SJSA1 (cell line): ENCODE measurements at places on chromosomes 3 and 15.

- peak; percentile 58 for DNase-seq
These were observed 32.7 kb downstream of the UBXN7 start for GRCh38 chr3:196399485-196399945.

GRCh38 chr15:61339516-61339915 is 110.4 kb upstream of the RORA start:
- no peak for DNase-seq

DNA sequence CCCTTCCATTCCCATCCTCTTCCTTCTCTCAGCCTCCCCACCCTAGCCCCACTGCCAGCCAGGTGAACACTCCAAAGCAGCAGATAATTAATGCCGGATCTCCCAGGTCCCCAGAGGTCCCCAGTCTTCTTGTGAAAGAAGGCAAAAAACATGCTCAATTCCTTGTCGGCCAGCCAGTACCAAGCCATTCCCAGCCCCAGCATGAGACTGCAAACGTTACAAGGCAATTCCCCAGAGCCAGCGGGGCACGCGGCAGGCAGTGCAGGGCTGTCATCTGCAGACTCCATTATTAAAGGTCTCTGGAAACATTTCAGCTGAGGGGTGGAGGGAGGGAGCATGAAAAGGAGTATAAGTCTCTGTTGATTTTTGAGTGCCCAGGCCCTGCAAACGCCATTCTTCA is 117.8 kb downstream of the XXYLT1 start:
- DNase-seq = no peak

GRCh38 chr3:162842549-162843216 is 1346.1 kb downstream of the OTOL1 start:
- no peak for DNase-seq

DNA sequence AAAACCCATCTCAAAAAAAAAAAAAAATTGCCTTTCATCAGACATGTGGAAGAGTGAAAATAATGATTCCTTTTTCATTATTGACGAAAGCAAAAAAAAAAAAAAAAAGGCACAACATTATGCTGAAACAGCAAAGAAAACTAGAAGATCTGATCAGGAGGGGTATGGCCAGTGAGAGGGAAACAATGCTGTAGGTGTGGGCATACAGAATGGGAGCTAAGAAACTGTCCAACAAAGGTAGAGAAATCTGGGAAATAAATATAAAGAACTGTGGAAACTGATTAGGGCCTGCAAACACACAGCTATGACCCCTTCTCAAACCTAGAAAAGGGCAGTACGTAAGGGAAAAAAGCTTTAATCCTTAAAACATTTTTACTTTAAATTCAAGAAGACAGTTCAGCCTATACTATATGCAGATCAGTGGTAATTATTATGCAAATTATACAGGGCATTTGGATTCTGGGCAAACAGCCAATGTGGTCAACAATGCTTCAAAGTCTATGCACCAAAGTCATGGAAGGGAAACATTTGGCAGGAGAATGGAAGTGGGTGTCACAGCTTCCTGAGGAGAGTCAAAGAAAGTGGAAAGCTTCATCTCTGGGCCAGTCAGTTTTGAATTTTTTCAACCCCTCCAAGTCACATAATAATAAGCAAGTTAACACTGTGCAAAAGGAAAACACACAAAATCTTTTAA is 68.3 kb upstream of the SLC12A8 start:
- no peak for DNase-seq

DNA sequence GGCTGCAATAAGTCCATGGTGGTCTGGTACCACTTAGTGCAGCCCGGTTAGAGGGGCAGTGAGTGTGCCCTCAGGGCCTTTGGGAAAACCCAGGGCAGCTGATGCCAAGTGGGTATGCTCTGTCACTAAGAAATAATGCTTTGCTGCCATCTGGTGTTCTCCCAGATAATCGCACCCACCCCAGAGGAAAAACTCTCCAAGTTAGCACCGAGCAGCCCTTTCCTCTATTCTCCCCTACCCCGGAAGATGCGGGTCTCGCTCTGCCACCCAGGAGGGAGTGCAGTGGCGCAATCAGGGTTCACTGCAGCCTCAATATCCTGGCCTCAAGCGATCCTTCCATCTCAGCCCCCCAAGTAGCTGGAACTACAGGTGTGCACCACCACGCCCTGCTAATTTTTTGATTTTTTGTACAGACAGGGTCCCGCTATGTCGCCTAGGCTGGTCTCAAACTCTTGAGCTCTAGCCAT is 21.3 kb upstream of the DAPK2 start:
- DNase-seq = peak; percentile 70

DNA sequence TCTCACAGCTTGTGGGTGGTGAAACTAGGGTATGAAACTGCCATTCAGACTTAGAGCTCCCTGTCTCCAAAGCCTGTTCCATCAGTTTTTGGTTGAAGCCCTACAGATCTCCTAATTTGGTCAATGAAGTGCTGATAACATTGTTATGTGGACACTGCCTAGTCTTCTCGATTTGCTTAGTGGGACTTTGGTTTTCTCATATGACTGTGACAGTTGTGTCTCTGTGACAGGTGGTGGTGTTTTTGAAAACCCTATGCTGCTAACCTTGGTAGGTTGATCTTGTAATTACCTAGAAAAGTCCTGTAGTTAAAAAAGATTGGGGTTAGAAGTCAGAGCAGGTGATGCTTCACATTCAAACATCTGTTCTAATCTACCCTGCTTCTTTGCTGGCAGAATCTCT is 9.2 kb downstream of the PPM1L start:
- DNase-seq = no peak

- DNase-seq = no peak
These were observed 3.4 kb downstream of the SNX33 start for GRCh38 chr15:75650908-75651809.

DNA sequence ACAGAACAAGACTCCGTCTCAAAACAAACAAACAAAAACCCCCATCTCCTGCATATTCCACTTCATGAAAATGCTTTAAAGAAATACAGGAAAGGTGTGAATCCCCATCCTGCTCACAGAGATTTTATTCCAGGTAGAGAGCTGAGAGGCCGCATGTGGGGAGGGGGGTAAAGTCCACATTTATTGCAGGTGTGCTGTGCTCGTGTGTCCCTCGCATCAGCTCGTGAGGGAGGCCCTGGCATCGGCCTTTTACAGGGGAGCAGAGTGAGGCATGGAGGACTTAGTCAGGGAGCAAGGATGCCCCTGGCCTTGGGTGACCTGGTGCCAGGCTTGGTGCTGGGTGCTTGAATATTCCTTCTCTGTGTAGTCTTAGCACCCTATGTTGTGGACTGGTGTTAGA is 413.5 kb upstream of the C2CD4B start:
- no peak for DNase-seq

- DNase-seq = no peak
These were observed 32.2 kb upstream of the DPPA4 start for GRCh38 chr3:109369510-109369909.

DNA sequence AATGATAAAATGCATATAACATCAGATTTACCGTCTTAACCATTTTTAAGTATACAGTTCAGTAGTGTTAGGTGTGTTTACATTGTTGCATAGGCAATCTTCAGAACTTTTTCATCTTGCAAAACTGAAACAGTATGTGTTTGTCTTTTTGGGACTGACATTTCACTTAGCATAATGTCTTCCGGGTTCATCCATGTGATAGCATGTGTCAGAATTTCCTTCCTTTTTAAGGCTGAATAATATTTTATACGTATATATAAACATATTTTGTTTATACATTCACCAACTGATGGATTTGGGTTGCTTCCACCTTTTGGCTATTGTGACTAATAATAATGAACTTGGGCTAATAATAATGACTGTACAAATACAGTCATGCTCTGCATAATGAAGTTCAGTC is 3.0 kb downstream of the PARP15 start:
- DNase-seq = no peak

DNA sequence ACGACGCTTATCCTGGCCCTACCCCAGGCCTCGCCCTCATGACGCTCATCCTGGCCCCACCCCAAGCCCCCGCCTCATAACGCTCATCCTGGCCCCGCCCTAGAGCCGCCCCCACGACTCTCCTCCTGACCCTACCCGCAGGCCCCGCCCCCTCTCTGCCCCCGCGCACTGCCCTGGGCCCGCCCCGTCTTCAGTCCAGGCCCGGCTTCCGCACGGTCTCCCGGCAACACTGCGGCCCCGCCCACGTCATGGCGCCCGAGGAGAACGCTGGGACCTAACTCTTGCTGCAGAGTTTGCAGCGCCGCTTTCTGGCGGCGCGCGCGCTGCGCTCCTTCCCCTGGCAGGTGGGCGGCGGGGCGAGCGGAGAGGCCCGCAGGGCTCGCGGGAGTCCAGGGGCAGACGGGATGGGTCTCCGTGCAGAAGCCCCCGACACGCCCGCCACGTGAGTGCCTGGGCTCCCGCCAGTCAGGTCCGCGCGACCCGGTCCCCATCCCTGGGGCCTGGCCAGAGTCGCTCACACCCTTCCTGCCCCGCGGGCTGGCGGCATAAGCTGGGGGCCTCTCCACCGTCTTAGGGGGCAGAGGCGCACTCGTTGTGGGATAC is 52.5 kb upstream of the ROPN1B start:
- DNase-seq = no peak

- DNase-seq = no peak
These were observed 49.2 kb downstream of the SPATA12 start for GRCh38 chr3:57109437-57110199.

- DNase-seq = no peak
These were observed 21.2 kb upstream of the GRIP2 start for GRCh38 chr3:14561051-14561960.

DNA sequence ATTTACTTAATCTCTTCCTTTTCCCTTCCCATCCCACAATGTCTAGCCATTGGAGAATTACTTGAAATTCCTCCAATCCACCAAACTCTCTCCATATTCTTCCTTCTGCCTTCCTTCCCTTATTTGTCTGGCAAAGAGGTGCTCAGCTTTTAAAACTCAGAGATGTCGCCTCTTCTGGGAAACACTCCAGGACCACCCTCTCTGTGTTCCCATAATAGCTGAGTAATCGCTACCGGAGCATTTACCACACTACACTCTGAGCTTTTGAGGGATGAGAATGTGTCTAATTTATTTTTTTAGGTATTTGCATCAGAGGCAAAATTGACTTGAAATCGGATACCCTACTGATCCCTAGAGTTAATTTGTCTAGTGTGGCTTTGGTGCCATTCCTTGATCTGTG is 245.7 kb upstream of the TPRG1 start:
- DNase-seq = peak; percentile 50

- no peak for DNase-seq
These were observed 212.2 kb upstream of the TP63 start for GRCh38 chr3:189419038-189419437.

GRCh38 chr3:115712871-115713270 is 89.6 kb downstream of the GAP43 start:
- DNase-seq = no peak

- DNase-seq = no peak
These were observed 16.1 kb upstream of the AHSG start for GRCh38 chr3:186596568-186597287.

GRCh38 chr3:43022121-43022520 is 43.0 kb downstream of the GASK1A start:
- DNase-seq = no peak

DNA sequence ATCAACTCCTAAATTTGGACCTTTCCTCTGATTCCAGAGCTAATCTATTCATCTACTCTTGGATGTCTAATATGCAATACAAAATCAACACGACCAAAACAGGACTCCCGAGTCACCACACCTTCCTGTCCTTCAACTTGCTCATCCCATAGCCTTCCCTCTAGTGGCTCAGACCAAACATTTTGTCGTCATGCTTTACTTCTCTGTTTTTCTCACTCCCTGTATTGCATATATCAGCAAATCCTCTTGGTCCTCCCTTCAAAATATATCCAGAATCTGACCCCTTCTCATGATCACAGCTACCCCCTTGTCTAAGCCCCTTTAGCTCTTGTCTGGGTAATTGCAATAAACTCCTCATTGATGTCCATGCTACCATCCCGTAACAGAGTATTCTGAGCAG is 30.5 kb upstream of the DCP1A start:
- DNase-seq = no peak

GRCh38 chr3:65500398-65501306 is 538.1 kb downstream of the MAGI1 start:
- no peak for DNase-seq

GRCh38 chr3:36991923-36992805 is 767 bp downstream of the EPM2AIP1 start:
- DNase-seq = no peak

DNA sequence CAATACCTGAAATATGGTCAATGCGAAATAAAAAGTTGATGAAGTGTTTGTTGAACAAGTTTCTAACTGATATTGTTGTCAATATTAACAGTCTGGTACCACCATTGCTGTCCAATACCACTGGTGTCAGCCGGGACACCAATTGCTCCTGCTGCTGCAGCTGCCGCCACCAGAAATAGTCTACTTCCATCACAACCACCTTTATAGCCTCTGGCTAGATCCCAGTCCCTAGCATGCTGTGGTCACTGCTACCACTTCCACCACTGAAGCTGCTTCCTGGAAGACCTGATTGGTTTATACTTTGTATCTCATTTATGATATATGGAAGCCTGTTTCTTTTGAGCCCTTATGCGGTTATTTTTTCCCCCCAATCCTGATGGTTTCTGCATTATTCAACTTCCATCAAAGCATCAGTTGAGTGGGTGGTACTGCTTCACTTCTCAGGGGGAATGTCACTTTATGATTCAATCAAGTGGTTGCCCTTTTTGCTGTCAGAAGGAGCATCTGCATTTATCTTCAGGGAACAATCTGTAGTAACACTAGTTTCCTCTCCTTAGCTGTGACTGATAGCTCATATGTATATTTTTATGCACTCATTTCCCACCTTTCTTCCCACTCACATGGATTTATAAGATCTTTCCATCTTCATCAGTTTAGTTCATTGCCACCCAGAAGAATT is 11.7 kb downstream of the LNP1 start:
- no peak for DNase-seq

- no peak for DNase-seq
These were observed 19.1 kb upstream of the SEC13 start for GRCh38 chr3:10340046-10340445.

- no peak for DNase-seq
These were observed at the start of gene CX3CR1 for GRCh38 chr3:39279745-39280517. Gene CX3CR1 (minus strand): TSS chr3:39280036. CDS start chr3:39266509, 13,527 bp downstream.

GRCh38 chr15:40458495-40459371 is 12.1 kb upstream of the CHST14 start:
- DNase-seq = no peak

DNA sequence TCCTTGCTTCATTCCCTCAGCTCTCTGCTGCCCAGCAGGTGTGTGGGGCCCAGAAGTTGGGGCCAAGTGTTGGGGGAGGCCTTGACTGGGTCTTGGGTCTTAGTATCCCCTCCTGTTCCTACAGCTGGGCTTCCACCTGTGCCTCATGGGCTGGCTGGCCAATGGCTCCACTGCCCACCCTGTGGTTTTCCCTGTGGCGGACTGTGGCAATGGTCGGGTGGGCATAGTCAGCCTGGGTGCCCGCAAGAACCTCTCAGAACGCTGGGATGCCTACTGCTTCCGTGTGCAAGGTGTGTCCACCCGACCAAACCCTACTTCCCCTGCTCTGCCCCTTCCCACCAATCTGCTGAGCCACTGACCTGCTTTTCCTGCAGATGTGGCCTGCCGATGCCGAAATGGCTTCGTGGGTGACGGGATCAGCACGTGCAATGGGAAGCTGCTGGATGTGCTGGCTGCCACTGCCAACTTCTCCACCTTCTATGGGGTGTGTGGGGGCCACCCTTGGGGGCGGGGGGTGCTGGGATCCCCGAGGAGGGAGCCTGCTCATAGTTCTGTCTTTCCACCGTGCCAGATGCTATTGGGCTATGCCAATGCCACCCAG is 10.9 kb downstream of the NT5DC2 start:
- no peak for DNase-seq
